ENCODE measurements at places on chromosomes 6 and 20.

GRCh38 chr6:13455552-13455966 lies 31.8 kb downstream of the GFOD1 start:
- DNase-seq, result no peak

GRCh38 chr6:31701666-31702404 lies 1.3 kb downstream of the ABHD16A start:
- DNase-seq, result no peak

GRCh38 chr20:3106658-3107463 lies 22.3 kb upstream of the AVP start:
- no peak for DNase-seq

GRCh38 chr6:157002774-157003173 lies 225.6 kb downstream of the ARID1B start:
- no peak for DNase-seq

DNA sequence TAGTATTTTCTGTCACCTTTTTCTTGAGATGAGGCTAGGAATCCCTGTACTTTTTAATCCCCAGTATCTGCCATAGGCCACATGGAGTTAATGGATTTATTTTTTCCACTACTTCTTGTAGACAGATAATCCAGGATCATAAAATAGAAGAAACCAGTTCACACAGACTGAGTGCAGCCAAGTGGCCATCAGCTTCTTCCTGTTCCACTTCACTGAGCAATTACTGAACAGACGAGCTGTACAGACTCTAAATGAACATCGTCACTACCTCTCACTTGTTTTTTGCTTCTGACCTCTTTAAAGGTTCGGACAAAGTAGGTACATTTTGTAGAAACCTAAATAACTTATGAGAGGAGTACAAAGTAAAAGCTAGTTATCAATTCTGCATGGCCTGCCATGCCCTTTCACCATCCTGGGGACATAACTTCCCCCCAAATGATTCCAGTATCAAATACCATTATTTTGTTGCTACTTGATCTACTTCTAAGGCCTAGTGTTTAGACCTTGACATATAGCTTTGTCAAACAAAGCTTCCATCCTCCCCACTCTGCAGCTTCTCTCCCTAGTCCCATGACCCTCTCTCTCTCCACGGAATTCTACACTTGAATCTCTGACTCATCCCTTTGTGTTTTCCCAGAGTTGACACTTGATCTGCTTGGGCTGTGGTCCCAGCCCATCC lies 34.4 kb upstream of the ARHGAP18 start:
- DNase-seq, result no peak

GRCh38 chr6:97462938-97463598 lies 180.1 kb upstream of the MMS22L start:
- no peak for DNase-seq

DNA sequence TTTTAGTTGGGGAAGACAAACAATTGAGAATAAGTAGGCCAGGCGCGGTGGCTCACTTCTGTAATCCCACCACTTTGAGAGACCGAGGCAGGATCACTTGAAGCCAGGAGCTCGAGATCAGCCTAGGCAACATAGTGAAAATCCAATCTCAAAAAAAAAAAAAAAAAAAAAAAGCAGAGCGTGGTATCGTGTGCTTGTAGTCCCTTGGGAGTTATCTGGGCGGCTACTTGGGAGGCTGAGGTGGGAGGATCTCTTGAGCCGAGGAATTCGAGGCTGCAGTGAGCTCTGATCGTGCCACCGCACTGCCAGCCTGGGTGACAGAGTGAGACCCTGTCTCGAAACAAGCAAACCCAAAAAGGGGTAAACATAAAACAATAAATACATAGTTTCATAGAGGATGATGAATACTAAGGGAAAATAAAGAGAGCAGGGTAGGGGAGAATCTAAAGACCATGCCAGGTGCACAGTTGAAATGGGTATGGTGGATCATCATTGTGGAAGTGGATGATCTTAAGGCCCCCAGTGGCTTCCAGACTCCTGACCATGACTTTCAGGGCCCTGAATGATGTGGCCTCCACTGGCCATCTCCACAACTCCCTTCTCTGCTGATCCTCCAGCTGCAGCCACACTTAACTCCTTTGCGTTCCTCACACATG lies 947 bp downstream of the POFUT1 start:
- no peak for DNase-seq

All from hippocampal formation (tissue), 2 donors.